ENCODE measurements at places on chromosomes 12 and 14.
A peak's percentile ranks its signal among the peaks of the same experiment; 100 is the strongest.

GRCh38 chr12:32486158-32486557 lies 86.8 kb downstream of the FGD4 start:
- DNase-seq = no peak

GRCh38 chr12:49515266-49515665 lies 23.6 kb upstream of the KCNH3 start:
- DNase-seq = no peak

- DNase-seq = peak; percentile 45
These were observed 66.3 kb downstream of the CLIP1 start for GRCh38 chr12:122356192-122356635.

- no peak for DNase-seq
These were observed 17.9 kb downstream of the ZFP36L1 start for GRCh38 chr14:68774771-68775613.

DNA sequence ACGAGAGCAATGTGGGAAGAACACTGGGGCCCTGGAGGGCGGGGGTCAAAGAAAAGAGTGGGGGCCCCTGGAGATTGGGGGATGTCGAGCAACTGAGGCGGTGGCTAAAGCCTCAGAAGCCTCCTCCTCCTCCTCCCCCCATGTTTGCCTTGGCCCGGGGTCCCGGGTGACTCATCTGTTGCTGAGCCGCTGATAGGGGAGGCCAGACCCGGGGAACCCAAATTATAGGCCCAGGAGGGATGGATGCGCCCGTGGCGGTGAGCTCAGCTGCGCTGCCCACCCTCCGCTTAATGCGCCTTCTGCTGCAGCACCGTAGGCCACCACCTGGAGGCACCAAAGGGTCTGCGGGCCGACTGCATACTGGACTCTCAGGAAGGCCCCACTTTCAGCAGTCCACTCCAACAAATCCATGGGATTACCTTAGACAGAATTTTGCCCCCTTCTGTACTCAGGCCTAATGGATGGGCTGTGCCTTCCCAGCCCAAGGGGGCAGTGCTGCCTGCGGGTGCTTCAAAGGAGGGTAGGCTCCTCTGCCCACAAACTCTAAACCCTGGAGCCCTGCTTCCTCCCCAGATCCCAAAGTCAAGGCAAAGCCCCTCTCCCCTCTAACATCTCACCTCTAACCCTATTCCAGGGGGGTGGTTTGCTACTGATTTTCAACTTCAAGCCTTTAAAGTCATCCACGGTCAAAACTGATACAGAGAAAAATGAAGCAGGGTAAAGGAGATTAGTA lies 2.6 kb upstream of the WNT10B start:
- DNase-seq = no peak

- DNase-seq = no peak
These were observed 31.0 kb downstream of the PLCZ1 start for GRCh38 chr12:18706798-18707197.

DNA sequence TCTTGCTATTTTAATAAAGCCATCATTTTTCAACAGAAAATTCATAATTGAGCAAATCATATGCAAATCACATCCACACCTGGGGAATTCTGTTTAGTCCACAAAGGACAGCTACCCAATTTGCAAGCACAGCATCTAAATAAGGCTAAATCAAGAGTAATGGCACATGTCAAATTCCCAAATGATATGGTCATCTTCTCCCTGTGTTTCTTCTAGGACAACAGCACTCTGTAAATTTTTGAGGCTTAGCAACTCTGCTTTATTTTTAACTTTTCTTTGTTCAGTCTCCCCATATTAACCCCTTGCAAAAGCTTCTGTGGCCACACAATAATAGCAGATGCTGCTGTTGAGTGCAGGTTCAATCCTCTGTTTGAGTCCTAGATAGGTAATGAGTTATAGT lies 155.6 kb upstream of the DAAM1 start:
- no peak for DNase-seq

All from T-helper 2 cell treated with Interferon-gamma antibody and Interleukin-4, amounts not matched to agents 5 μg/mL and 100 μg/mL, for 36 hours (primary cell).